ENCODE measurements at places on chromosomes 12 and 14.

GRCh38 chr12:111444314-111444924 is 38.7 kb downstream of the SH2B3 start:
- no peak for DNase-seq

DNA sequence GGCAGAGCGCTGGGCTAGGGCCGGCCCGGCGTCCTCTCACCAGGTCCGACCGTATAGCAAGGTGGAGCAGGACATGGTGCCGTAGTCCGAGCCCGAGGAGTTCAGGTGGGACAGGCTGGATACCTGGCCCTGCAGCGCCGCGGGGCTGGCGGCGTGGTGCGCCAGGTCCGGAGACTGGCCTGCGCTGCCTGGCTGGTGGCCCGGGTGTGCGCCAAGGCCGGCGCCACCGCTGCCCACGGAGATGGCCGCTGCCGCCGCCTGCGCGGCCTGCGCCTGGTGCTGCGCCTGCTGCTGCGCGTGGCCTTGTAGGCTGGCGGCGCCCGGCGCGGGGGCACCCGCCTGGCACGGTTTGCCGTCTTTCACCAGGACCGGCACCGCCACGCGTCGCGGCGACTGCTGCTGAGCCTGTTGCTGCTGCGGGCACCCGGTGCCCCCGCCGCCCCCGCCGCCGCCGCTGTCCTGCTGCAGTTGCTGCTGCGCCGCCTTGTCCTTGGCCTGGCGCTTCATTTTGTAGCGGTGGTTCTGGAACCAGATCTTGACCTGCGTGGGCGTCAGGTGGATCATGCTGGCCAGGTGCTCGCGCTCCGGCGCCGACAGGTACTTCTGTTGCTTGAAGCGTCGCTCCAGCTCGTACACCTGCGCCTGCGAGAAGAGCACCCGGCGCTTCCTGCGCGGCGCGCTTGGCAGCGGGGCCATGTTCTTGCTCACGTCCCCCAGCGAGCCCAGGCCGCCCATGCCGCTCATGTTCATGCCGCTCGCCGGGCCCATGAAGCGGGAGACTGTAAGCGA is 2.6 kb downstream of the NKX2-1 start:
- DNase-seq: no peak

DNA sequence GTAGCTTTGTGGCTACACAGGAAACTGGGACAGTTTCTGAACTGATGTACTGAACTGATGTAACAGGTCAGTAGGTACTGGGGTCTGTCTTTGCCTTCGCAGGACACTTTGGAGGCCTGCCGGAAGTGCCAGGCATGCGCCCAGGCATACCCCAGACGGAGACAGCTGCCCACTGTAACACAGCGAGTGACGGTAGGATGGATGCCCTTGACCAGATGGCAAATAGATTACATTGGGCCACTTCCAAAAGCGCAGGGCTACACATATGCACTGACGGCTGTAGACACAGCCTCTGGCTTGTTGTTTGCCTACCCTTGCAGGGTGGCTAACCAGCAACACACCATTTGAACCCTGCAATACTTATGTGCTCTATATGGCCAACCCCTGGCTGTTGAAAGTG is 94.1 kb upstream of the TMPO start:
- no peak for DNase-seq

- no peak for DNase-seq
Measured at GRCh38 chr12:78898416-78898815, 33.8 kb downstream of the SYT1 start.

DNA sequence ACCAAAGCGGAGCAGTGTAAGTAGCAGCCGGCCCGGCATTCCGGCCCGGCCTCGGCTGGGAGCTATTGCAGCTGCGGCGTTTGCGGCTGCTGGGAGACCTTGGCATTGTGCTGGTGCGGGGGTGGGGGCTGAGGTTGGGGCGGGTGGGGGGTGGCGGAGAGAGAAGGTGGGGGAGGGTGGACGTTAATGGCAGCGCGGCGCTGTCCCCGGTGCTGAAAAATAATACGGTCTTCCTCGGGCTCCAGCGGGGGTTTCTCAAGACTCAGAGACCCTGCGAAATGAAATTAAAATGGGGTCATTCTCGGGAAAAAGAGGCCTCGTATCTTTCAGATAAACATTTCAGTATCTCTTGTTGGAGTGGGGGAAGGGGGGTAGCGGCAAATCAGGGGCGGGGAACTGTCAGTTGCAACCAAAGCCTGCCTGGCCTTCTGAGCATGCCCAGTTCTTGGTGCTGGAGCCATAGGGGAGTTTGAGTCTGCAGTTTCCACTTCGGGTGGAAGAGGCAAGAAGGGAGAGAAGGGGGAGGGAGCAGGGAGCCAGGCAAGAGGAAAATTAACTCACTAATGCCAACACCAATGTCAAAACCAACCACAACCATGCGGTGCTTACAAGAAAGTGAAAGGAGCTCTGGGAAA is 414 bp downstream of the UNC79 start:
- DNase-seq: no peak

DNA sequence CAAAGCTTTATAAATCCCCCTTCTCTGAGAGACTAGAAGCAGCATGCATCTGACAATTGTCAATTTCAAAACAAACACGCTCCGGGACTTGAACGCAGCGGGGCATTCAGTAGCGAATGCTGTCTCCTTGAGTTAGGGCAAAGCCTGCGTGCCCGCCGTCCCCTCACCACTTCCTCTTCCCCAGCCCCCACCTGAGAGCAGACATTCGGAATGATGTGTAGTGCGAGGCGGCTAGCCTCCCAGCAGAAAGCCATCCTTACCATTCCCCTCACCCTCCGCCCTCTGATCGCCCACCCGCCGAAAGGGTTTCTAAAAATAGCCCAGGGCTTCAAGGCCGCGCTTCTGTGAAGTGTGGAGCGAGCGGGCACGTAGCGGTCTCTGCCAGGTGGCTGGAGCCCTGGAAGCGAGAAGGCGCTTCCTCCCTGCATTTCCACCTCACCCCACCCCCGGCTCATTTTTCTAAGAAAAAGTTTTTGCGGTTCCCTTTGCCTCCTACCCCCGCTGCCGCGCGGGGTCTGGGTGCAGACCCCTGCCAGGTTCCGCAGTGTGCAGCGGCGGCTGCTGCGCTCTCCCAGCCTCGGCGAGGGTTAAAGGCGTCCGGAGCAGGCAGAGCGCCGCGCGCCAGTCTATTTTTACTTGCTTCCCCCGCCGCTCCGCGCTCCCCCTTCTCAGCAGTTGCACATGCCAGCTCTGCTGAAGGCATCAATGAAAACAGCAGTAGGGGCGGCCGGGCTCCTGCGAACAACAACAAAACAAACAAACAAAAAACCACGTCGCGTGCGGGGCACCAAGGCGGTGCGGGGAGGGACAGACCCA is 2.2 kb downstream of the PRMT8 start:
- DNase-seq: no peak

DNA sequence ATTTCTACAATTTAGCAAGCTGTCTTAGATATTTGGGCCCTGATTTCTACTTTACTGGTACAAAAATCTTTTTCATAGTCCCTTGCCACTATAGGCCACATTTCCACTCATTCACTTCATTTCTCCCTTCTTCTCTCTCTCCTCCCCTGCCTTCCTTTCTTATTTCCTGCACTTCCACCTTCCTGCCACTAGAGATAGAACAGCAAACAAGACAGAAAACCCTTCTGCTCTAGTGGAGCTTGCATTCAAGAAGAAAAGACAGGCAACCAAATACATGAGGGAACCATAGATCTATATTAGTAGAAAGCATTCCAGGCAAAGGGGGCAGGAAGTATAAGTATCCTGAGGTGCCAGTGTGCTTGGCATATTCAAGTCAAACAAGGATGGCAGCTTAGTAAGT is 623.5 kb downstream of the FLRT2 start:
- no peak for DNase-seq

GRCh38 chr12:114682785-114683708 is 928 bp downstream of the TBX3 start:
- no peak for DNase-seq

DNA sequence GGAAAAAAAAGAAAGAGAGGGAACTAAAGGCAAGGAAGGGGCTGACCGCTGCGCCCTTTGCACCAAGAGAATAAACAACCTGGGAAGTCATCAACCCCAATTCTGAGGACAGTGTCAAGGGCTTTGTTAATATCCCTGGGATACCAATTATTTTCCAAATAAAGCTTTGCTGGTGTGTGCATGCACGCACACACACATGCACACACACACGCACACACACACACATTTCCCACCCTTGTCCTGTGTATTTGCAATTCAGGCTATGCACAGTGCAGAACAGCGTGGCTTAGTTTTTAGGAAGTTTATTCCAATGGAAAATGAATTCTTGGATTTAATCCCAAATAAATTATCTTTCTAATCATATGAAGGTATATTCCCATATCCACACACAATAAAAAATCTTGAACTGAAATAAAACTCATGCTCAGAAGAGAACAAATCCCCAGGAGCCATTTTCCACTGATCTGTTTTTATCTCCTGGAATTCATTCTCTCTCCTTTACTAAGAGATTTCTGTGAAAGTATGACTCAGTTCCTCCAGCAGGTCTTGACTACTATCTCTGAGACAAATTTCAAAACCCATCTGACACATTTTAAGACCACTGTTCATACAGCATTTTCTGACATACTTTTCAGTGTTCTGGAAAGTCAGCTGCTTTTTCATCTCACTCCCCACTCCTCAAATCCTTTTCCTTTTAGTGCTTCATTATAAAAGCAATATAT is 334.4 kb upstream of the ATP2B1 start:
- DNase-seq: no peak

DNA sequence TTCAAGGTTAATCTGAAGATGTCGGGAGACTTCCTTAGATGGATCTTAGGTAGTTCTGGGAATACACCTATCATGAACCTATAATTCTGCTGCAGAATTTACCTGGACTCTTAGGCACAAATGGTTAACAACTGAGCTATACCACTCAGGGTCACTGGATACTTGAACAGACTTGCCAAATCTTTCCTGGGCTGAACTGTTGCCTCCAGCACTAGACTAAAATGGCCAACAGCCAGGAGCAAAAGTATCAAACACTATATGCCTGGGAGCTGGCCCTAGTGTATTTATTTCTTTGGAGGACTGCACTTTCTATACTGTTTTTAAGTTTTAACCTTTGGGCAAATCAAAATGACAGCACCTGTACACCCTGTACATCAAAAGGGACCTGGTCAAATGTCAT is 252.8 kb downstream of the TMEM117 start:
- no peak for DNase-seq

DNA sequence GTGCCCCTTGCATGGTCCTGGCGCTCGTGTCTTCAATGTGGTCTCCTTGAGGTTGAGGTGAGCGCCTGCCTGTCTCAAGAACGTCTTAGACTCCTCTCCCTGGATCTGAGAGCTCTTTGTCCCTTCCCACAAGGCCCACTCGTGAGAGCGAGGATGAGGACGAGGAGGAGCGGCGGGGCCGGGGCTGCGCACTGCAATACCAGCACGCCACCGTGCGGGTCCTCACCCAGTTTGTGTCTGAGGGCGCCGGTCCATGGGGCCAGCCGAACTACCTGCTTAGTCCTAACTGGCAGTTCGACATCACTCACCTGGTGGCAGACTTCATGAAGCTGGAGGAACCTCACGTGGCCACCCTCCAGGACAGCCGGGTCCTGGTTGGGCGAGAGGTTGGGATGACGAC is 128.1 kb downstream of the SLC15A4 start:
- DNase-seq: no peak

DNA sequence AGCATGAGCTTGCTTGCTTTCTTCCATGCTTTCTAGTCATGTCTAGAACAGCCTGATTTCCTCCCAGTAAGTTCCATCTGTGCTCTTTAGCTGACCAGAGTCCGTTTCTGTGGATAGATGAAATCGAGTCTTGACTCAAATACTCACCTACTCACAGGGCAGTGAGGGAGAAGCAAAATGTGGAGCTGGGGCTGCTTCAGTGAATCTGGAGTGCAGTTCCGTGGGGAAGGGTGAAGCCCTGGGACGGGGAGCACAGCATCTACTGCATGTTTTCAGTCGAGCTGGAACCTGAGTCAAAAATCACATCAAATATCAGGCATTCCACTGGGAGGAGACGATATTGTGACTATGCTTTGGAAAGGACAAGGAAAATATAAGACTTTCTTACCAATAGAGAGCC is 70.3 kb upstream of the PRMT8 start:
- DNase-seq: no peak

- DNase-seq: no peak
Measured at GRCh38 chr14:20492486-20492885, 12.9 kb upstream of the RNASE10 start.

GRCh38 chr12:4118017-4118510 is 155.5 kb upstream of the CCND2 start:
- no peak for DNase-seq

DNA sequence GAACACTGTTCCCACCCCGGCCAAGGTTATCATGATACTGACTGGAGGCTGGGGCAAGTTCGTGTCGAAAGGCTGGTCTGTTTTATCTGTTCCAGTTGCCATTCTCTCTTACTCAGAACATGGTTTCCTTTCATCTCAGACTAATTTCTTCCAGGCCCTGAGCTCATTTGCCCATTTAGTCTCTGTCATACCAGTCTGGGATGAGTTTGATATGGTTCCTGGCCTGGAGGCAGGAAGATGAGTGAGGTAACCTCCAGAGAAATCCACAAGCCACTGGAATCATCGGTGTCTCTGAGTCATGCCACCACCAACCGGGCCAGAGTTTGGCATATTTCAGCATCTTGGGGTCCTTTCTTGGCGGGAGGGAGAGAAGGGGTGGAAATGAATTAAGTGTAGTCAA is 114.7 kb downstream of the NTF3 start:
- DNase-seq: no peak

GRCh38 chr14:34078117-34078743 is 127.4 kb upstream of the EGLN3 start:
- no peak for DNase-seq

DNA sequence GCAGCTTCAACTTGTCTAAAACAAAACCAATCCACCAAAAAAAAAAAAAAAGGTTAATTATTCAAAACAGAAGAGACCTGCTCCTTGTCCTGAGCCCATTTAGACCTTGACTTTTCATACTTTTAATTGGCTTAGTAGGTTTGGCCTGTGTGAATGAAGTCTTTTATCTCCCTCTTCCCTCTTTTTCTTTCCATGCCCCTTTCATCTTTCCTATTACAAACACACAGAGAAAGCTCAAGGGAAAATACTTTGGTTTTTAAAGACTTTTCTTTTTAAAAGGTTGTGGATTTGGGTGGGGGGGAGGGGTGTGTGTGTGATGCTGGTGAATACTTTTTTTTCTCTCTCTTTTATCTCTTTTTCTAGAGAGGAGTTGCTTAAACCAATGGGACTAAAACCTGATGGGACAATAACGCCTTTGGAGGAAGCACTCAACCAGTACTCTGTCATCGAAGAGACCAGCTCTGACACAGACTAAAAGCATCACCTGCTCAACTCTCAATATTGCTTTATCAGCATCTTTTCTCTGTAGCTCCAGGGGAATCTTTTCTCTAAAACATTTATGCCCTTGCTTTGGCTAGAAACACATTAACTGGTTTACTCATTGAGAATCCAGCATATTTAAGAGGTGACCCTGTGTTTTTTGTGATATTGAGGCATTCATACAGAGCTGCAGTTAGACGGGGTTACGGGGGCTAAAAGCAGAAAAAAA is 70.0 kb upstream of the TMEM263 start:
- no peak for DNase-seq

GRCh38 chr14:93286212-93286890 is 46.5 kb downstream of the BTBD7 start:
- DNase-seq: no peak

DNA sequence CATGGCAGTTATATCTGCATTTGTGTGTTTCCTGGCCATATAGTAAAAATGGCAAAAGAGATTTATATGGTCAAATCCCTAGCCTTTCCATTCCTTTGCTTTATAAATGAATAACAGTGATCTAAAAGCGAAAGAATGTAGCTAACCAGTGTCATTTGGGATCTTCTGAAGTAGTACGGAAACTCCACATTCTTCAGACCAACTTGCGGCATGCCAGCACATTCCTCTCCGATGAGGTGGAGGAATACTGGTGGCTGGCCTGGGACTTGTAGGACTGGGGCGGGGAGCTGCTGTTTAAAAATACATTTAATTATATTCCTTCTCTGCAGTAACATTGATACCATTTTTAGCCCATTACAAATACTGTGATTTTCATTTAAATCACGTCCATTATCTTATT is 85.3 kb downstream of the SAMD4A start:
- no peak for DNase-seq
